PC-3 (cell line): ENCODE measurements at places on chromosomes 3 and 15. TPM values are rescaled to one million over a fixed set of nuclear protein-coding genes. Genes with fewer than 3 reads are reported as not detected.

The SEMA7A gene
- total RNA-seq, result 74.9 and 75.9 TPM in 2 replicates

The CPNE9 gene
- total RNA-seq, result 0.07 TPM in 1 of 2 replicates, not detected in the other

The HYAL2 gene
- 97.8 and 111 TPM in 2 replicates for total RNA-seq

The SPTBN5 gene
- total RNA-seq, result 0.84 and 0.98 TPM in 2 replicates

DNA sequence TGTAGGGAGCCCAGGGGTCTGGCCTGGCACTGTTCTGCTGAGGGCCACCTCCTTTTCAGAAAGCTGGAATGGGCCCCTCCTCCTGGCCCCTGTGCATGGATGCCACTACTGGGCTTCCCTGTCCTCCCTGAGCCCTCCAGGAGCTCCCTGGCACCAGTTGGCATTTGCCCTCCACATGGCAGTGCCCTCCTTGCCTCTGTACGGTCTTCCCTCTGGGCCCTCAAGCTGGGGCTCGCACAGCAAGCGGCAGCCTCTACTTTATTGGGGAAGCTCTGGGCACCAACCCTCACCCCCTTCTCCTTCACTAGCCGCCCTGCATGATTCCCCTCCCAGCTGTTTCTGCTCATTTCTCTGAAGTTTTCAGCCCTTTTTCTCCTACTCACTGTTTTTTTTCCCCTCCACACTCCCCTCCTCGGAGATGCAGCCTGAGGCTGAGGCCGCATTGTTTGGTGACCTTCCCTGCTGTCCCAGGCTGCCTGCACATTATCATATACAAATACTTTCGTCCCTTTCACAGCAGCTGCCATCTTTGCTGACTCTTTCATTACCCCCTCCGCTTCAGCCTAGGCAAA lies 127.3 kb downstream of the EEFSEC start:
- no peak for DNase-seq

- DNase-seq, result no peak
Observed at GRCh38 chr15:40550341-40551037, 14.4 kb downstream of the CCDC32 start.

- DNase-seq, result no peak
Observed at GRCh38 chr15:31437686-31438085, 111.1 kb downstream of the KLF13 start.

The CPA3 gene
- total RNA-seq, result not detected in 2 replicates

The PCYT1A gene
- 46.9 and 63.8 TPM in 2 replicates for total RNA-seq

DNA sequence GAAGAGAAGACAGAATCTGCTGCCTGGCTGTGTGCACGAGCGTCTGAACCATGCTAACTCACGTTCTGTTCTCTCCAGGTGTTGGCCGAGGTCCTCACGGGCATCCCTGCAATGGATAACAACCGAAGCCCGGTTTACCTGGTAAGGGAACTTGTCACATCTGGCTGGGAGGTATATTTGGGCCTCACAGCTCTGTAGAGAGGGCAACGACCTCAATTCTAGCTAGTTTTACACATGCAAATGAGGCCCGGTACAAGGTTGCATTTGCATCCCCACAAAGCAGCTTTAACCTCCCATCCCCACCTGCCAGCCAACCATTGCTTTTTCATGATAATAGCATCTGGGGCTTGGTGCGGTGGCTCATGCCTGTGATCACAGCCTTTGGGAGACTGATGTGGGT lies 22.0 kb upstream of the TATDN2 start:
- DNase-seq, result no peak

DNA sequence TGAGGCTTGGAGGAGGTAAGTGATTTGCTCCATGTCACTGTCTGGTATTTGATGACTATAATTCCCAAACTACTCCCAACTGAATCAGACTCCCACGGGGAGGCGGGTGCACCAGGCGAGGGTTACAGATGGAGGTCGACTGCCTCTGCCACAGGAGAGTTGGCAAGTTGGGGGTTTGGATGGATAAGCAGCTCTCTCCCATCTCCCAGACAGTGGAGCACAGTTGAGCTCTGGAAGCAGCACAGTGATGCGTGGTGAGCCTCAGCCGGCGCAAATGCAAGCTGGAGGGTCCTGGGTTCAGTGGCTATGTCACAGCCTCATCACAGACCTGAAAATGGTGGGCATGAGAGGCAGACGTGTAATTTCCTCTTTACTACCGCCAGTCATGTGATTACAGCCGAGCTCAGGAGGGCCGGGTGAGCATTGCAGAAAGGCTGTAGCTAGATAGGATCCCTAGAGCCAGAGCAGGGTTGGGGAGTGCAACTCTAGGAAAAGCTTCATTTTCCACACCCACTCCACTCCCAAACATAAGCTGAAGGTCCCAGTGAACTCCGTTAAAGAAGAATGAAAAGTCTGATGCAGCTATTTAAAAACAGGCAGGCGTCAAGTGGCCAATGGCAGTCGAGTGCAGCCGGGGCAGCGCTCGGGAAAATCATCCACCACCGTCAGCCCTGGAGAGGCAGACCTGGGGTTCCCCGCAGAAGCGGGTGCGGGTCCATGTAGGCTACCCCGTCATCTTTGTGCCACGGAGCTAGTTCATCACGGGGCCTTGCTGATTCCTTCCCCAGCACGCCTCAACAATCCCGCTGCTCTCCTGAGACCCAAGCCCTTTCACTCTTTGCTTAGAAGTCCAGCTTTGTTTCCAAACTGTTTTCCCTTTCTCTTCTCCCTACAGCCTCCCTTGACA lies 33.3 kb upstream of the VPS8 start:
- no peak for DNase-seq

DNA sequence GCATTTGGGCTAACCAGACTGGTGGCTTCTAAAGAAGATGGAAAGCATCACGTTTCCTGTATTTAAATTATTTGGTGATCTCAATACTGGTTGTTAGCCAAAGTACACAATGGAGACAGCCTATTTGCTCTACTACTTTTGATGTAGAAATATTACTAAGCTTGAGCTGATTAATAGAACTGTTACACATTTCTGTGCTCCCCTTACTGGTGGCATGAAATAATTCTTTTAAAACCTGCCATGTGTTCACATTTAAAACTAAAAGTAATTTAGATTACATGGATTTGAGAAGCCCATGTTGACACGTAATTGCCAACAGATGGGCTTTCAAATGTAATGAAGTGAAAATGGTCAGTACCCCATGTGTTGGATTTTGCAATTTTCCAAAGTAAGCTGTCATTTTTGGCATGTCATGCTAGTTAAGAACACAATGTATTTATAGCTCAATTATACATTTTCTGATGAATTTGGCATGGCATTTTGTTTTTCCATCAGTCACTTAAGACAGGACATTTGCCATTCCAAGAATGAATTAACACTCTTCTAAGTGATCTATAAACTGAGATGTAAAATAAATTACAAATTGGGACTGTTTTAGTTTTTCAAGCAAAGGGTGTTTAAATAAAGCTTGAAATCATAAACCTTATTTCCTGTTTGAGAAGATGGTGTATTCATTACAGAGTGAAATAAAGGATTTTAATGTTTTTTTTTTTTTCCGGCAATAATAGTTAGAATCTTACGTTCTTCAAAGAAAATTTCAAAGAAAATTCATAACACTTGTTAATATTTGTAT lies 10.8 kb upstream of the RARRES1 start:
- DNase-seq, result peak; percentile 80

- no peak for DNase-seq
Observed at GRCh38 chr3:62101488-62101887, 271.9 kb downstream of the FEZF2 start.

GRCh38 chr3:70000028-70000410 lies 486 bp downstream of the SAMMSON start:
- DNase-seq, result no peak

DNA sequence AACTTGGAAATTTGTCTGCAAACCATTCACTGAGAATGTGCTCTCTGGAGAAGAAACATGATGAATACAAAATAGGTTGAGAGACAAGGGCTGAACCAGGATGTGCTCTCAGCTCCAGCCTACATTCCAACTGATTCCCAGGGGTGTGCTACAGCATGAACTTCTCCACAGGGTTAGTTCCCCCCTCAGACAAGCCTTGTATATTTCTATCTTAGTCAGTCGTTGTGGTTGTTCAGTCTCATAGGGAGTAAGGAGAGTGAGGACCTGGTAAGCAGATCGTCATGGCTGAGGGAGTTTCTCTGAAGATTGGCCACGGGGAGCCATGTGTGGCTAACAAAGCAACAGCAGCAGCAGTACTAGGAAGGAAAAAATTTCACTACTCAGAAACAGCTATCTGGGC lies 919.7 kb upstream of the CADM2 start:
- DNase-seq, result no peak

- no peak for DNase-seq
Observed at GRCh38 chr15:98740295-98740694, 92.0 kb downstream of the IGF1R start.

The KCNMB3 gene
- 1.2 and 2.3 TPM in 2 replicates for total RNA-seq

GRCh38 chr3:184011230-184011876 lies 6.3 kb downstream of the ABCC5 start:
- peak; percentile 57 for DNase-seq

The TMC3 gene
- not detected in 2 replicates for total RNA-seq

- no peak for DNase-seq
Observed at GRCh38 chr15:88830016-88830415, 26.8 kb downstream of the ACAN start.

The OIP5 gene
- 26.6 and 40.3 TPM in 2 replicates for total RNA-seq

DNA sequence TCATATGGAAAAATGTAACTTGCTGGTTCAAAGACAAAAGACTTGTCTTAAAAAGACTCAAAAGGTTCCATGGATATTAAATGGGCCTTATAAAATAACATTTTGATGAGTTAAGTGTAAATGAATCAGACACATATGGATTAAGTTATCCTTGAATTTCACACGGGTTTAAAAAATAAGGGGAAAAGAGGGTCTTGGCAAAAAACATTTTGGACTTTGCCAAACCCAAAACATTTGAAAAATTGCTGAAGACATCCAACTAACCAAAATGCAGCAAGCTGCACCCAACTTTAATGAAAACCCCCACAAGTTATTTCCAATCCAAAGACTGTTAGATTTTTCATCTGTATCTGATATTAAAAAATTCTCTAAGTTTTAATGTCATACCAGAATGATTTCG lies 200.7 kb downstream of the MEIS2 start:
- DNase-seq, result no peak

The CCRL2 gene
- 5.5 and 6.0 TPM in 2 replicates for total RNA-seq

GRCh38 chr3:177733233-177733632 lies 536.0 kb upstream of the TBL1XR1 start:
- no peak for DNase-seq

The ZNF197 gene
- total RNA-seq, result 9.6 and 10.4 TPM in 2 replicates

- no peak for DNase-seq
Observed at GRCh38 chr15:30650012-30650929, 24.3 kb downstream of the ARHGAP11B start.

DNA sequence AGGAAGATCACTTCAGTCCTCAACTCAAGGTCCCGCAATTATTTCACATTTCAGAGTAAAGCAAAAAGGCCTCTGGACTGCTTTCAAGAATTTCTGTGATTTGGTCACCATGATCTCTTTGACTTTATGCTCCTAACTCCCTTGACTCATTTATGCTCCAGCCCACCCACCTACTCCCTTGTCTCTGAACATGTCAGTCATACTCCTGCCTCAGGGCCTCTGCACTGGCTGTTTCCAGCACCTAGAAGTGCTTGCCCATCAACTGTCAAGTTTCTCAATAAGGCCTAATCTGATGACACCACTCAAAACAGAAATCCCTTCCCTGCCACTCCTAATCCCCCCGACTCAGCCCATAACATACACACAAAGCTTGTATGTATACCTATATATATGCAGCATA lies 36.1 kb upstream of the CSPG5 start:
- DNase-seq, result no peak

The ROPN1 gene
- total RNA-seq, result not detected in 2 replicates

The PLSCR5 gene
- not detected in 2 replicates for total RNA-seq

- no peak for DNase-seq
Observed at GRCh38 chr15:56411122-56411749, 46.0 kb downstream of the TEX9 start.

The TXNRD3 gene
- 5.5 and 7.8 TPM in 2 replicates for total RNA-seq

DNA sequence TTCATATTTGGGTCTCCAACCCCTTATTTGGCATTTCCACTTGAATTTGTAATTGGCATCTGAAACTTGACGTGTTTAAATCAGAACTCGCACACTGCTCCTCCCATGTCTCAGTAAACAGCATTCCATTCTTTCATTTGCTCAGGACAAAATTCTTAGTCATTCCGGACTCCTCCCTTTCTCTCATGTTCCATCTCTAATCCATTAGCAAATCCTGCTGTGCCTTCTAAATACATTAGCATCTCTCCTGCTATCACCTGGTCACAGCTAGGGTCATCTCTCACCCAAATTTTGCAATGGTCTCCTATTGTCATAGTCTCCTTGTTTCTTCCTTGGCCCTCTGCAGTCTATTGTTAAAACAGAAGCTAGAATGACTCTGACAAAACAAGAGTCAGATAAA lies 119.9 kb upstream of the CADPS start:
- no peak for DNase-seq

- no peak for DNase-seq
Observed at GRCh38 chr3:73405853-73406252, 218.9 kb downstream of the PDZRN3 start.

The OSTN gene
- total RNA-seq, result 0.35 and 1.8 TPM in 2 replicates

- no peak for DNase-seq
Observed at GRCh38 chr15:48470096-48470495, 138.9 kb downstream of the DUT start.

The XCR1 gene
- total RNA-seq, result not detected in 2 replicates

DNA sequence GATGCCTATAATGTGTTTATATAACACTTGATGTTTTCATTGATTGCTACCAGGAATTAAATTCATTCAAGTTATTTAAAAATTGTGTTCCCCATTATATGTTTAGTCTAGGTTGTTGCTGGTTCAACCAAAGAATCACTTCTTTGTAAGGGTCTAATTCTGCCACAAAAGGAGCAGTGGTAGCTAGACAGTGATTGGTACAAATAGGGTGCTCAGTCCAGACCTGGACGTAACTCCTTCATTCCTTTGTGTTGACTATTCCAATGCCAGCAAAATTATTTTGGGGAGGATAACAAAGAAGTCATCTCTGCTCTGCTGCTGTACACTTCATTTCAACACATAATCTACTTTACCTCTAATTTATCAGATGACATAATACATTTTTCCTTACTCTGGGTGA lies 1.2 kb downstream of the CHMP2B start:
- DNase-seq, result peak; percentile 68

The ATR gene
- 15.6 and 25.7 TPM in 2 replicates for total RNA-seq

DNA sequence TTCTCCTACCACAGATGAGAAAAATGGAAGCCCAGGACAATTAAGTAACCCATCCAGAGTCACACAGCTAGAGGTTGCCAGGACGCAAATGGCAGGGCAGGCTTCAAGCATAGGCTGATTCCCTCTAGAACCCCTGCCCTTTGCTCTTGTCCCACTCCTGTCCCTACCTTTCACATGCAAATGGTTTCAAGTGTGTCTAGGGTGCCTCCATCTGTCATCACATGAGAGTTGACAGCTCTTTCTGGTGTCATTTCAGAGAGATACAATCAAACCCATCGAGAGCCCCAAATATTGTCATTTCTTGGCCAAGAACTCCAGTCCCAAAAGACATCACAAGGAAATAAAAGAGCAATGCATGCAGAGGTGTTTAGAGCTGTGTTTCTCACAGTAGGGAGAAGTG lies 23.7 kb downstream of the CCDC12 start:
- DNase-seq, result no peak

The LMAN1L gene
- total RNA-seq, result not detected in 2 replicates

GRCh38 chr15:82647045-82647834 lies at the start of gene CPEB1:
TSS of gene CPEB1 (minus strand) at chr15:82647363. CDS start at chr15:82628459, 18,904 bp downstream.
- no peak for DNase-seq

The SV2B gene
- total RNA-seq, result not detected in 2 replicates
